Posterior cingulate gyrus (tissue), 11 donors: ENCODE measurements at places on chromosomes 4 and X.
A peak's percentile ranks its signal among the peaks of the same experiment; 100 is the strongest.

GRCh38 chrX:85590638-85591037 is 211.2 kb upstream of the POF1B start:
- DNase-seq = no peak

- DNase-seq = no peak
Observed at GRCh38 chr4:105645440-105645839, 63.0 kb downstream of the INTS12 start.

DNA sequence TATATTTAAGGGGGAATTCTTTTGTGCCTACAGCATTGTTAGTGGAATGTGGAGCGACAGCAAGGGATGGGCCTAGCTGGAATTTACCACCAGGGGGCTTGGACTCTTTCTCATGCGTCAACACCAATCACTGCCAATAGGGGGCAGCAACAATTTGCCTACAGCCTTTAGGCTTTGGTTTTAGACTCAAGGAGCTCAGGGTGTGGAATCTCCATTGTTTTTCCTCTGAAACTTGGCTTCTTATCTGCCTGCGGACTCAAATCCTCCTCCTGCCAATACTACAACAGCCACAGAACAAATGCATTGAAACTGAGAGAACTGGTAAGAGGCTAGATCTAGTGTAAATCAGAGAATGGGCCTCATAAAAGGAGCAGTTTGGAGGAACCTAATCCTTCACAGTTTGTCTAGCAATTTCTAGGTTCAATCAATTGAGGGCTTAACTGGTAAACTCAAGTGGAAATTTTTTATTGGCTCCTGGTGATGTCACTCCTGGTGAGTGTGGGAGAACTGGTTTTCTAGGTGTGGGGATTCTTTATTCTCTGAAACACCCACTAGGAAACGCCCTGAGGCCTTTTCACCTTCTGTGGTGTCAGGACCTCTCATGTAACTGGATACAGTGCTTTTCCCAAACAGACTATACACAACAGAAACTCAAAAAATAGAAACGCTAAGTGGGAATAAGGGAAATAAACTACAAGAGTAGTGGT is 27.9 kb upstream of the TMSB4X start:
- peak; percentile 29 for DNase-seq

DNA sequence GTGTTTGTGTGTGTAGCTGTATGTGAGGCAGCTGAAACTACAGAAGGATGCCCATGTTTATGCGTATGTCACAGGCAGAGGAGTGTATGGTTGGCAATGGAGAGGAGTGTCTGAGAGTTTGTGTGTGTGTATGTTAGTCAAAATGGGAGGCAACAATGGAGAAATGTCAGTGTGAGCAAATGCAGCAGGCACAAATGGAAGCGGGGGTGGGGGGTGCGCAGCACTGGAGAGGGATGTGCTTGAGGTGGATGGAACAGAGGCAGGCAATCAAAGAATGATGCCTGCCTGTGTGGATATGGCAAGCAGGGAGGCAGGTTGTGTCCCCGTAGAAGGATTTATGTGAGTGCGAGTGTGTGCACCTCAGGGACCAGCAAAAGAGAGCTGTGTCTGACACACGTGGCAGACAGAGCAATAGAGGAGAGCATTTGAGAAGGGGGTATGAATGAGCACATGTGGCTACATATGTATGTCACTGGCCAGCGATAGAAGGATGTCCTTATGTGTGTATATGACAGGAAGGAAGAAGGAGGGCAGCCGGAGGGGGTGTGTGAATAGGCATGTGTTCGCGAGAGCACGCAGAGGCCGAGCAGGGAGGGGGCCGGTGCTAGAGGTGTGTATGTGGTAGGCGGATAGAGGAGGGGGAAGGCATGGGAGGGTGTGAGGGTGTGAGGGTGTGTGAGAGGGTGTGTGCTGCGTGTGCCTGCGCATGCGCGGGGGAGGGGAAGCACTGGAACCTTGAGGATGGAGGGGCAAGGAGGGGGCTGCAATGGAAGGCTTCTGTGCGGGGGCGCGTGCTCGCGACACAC is 1.1 kb downstream of the PJA1 start:
- peak; percentile 30 for DNase-seq

DNA sequence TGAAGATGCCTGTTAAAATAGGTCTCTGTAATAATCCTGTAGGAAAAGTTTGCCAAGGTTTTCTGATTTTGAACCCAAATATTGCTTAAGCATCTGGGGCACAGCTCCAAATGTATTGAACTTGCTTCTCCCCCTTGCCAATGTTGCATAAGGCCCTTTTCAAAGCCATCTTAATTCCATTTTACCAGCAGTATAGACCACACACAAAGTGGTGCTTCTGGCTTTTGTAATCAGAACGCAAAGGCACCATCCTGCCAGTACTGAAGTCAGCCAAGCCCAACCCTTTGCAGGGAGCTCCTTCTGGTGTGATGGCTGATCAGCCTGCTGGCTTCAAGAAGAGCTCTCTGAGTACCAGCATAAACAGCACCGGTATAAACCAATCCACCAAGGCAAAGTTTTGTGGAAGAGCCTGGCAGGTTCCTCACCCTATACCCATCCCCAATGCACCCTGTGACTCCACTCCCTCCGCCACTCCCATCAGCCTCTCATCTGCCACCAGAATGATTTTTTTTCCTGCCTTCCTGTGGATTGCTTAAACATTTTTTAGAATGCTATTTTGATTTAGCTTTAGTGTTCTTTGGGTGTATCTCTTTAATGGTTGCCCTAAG is 39.2 kb upstream of the USP9X start:
- no peak for DNase-seq

- no peak for DNase-seq
Observed at GRCh38 chr4:15651676-15652075, 3.5 kb downstream of the FBXL5 start.

DNA sequence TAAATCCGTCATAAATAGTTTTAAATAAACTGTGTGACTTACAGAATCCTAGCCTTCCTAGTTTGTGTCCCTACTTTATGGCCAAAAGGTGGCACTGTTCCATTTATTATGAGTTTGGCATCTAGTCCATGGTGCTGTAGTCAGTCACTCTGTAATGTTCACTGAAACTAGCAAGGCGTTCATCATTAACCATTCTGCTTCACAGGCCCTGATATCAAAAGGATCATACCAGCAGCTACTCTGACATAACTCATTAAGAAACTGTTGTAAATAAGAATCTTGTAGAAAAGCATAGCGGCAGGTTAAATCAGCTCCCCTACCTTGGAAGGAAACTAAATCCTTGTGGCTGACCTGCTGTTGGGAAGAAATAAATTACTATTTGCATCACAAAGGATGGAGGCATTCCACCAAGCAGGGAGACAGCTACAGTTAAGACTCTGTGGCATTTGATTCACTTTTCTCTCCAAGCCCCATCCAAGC is 919.6 kb upstream of the DIAPH2 start:
- no peak for DNase-seq

DNA sequence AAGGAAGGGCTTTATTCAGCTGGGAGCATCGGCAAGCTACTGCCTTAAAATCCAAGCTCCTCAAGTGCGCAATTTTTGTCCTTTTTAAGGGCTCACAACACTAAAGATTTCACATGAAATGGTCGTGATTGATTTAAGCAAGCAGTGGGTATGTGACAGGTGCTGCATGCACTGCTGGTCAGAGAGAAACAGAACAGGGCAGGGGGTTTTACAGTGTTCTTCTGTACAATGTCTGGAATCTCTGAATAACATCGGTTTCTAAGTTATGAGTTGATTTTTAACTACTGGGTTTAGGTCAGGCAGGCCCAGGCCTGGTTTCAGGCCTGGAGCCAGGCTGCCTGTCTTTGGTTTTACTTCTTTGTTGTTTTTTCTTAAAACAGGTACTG is 6.0 kb downstream of the UGT2B17 start:
- DNase-seq = no peak

DNA sequence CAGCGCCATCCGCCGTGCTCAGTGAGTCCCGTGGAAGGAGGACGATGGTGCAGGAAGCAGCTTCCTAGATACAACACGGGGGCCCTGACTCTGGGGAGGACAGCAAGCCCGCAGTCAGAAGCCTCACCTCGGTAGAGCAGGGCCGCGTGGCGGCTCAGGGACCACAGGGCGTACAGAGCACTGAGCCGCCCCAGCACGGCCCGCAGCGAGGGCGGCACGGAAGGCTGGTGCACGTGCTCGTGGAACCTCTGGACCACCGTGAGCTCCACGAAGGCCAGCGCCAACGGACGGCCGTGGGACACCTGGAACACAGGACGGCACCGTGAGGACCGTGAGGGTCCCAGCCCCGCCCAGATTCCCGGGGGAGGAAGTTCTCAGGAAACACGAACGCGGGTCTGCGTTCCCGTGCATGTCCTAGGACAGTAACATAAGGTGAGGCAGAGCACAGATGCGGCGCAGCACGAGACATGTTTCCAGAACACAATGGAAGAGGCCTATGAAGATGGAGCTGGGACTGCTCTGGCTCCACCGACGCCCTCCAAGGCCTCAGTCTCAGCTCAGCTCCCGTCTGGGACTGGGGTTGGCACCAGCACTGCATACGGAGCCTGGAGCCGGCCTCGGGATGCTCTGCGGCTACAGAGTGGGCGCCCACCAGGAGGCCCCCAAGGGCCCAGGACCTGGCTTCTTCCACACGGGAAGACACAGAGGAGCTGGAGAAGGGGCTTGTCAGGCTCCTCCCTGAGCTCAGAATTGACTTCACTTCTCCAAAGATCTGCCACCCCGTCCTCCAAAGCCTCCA is 65.5 kb downstream of the ACOX3 start:
- no peak for DNase-seq

GRCh38 chr4:54741202-54741601 is 83.4 kb downstream of the KIT start:
- DNase-seq = no peak

DNA sequence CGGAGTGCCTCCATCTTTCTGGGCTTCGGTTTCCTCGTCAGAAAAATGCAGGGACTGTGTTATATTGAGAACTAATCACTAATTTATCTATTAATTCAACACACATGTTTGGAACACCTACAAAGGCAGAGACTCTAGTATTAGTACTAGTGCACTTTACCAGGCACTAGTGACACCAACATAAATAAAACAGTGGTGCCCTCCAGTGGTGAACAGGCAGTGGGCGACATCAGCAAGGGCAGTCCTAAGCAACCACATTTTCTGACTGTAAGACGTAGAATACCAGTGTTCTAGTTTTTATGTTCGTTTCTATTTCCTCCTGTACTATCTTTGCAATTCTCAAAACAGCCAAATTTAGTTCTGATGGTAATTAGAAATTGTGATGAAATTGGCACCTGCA is 69.1 kb upstream of the UCP1 start:
- no peak for DNase-seq

DNA sequence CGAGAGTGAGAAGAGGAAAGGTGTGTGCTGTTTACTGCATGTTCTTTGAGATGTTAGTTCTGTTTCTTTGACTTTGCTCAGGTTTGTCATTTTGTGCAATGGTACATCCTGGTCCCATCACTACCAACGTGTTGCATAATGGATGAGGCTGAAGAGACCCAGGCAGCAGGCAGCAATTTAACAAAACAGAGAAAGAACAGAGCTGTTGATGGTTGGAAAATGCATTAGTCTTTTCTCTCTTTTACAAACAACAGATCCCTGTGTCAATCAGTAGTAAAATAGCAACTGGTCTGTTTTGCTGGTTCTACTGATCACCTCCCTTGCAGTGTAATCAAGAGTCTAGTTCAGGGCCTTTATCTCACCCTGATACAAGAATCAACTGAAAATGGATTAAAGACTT is 64.8 kb upstream of the LIMCH1 start:
- no peak for DNase-seq

GRCh38 chr4:52059372-52059771 is 8.3 kb downstream of the SPATA18 start:
- no peak for DNase-seq

DNA sequence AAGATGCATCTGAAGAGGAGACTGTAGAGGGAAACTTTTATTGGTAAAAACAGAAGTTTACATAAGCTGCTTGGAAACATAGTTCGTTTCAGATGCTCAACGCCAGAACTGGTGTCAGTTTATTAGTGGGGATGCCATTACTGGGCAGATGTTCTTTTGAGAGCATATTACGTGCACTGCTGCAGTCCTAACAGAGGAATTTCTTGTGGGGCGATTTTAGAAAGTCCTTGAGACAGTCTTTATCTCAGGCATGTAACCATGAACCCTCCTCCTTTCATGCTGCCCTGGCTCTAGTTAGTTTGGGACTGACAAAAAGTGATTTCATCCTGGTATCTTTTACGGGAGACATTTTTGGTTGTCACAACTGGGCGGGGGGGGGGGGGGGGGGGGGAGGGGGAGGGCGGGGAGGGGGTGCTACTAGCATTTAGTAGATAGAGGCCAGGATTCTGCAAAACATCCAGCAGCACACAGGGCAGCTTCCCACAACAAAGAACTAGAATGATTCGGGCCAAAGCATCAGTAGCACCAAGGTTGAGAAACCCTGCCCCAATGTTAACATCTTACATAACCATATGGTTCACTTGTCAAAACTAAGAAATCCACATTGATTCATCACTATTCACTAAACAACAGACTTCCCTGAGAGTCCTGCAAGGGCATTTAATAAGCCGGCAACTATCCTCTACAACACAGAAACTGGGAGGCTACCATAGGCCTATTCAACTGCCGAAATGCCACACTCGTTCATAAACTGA is 118.6 kb upstream of the FTHL17 start:
- no peak for DNase-seq

GRCh38 chr4:98568941-98569663 is 89.3 kb downstream of the TSPAN5 start:
- peak; percentile 55 for DNase-seq

- no peak for DNase-seq
Observed at GRCh38 chr4:140260227-140260626, 106.2 kb upstream of the MAML3 start.

DNA sequence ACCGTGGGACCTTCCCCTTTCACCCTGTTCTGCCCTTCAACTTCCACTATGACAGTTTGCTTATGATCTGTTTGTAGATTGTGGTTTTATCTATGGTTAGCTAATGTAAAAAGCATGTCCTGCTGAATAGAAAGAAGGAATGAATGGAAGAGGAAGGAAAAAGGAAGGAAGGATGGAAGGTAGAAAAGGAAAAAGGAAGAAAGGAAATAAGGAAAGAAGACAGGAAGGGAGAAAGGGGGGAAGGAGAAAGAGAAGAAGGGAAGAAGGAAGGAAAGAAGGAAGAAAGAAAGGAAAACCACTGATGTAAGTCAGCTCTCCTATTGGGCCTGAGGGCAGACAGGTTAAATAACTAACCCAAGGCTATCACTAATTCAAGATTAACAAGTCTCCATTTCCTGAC is 319.1 kb upstream of the KLF3 start:
- no peak for DNase-seq

- no peak for DNase-seq
Observed at GRCh38 chrX:57902633-57903032, 7.6 kb downstream of the ZXDA start.

- DNase-seq = no peak
Observed at GRCh38 chrX:1925053-1925481, 310.2 kb downstream of the ASMT start.

GRCh38 chr4:78325271-78326157 is 226.1 kb upstream of the ANXA3 start:
- DNase-seq = no peak

- DNase-seq = no peak
Observed at GRCh38 chrX:148618470-148619445, 118.3 kb downstream of the AFF2 start.

- peak; percentile 39 for DNase-seq
Observed at GRCh38 chrX:154436374-154436982, 476 bp upstream of the GDI1 start.
